T-helper 9 cell (primary cell): ENCODE measurements at places on chromosomes 5 and 9.
A peak's percentile ranks its signal among the peaks of the same experiment; 100 is the strongest.

DNA sequence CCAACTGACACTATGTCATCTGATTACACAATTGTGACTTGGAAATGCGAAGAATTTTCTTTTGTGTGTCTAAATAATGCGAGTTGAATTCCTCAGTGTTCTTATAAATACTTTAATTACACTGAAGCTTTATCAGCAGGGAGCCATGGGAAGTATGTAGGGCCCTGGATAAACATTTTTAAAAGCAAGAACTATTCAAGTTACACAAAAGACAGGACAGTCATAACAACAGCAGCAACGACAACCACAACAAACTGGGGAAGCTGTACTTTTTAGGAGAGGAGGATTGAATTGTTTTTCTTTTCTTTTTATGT is 250.3 kb upstream of the ZNF608 start:
- no peak for DNase-seq

- DNase-seq = no peak
Observed at GRCh38 chr5:126428421-126428820, 5.2 kb downstream of the GRAMD2B start.

GRCh38 chr5:178751286-178751685 is 20.8 kb upstream of the ZNF354A start:
- no peak for DNase-seq

DNA sequence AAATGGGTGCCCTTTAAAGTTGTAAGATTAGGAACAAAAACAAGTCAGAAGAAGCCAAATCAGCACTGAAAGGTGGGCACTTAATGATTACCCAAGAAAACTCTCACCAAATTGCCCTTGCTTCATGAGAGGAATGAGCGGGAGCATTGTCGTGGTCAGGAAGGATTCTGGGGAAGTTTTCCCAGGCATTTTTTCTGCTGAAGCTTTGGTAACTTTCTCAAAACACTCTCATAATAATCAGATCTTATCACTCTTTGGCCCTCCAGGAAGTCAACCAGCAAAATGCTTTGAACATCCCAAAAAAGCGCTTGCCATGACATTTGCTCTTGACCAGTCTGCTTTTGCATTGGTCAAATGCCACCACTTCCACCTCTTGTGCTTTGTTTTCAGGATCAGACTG is 10.4 kb upstream of the PCDHGC3 start:
- no peak for DNase-seq

GRCh38 chr9:136621019-136621733 is 41.5 kb upstream of the EGFL7 start:
- DNase-seq = no peak

GRCh38 chr5:177982072-177982727 is 13.8 kb downstream of the PROP1 start:
- no peak for DNase-seq

DNA sequence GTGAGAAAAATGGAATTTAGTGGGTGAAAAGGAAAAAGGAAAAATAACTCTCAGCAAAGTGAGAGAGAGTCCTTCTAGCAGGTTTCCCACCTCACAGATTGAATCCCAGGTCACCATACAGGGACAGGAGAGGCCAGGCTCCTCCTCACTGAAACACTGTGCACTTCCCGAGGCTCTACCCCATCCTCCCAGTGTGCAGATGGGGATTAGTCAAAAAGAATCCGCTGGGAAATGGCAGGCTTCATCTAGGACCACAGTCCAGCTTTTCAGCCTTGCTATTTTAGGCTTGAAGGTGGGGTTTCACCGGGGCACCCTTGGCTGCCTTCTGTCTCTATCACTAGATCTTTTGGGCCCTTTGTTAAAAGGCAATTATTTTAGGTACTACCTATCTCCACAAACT is 47.8 kb downstream of the YIPF5 start:
- DNase-seq = no peak

DNA sequence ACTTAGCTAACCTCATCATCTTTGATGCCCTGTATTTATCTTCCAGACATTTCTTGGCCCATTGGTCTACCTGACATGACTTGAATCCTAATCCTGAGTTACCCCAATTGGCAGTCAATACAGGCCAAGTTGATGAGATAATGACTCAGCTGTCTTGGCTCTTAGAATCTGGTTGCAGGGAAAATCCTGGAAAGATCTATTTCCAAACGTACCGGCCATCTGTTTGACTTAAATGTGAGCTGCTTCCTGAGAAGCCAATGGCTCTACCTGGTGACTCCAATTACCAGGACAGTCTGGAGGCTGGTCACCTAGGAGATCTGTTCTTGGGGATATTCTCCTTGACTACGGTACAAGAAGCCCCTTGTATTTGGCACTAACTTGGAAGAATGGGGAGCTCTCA is 475.2 kb upstream of the BRINP1 start:
- no peak for DNase-seq

DNA sequence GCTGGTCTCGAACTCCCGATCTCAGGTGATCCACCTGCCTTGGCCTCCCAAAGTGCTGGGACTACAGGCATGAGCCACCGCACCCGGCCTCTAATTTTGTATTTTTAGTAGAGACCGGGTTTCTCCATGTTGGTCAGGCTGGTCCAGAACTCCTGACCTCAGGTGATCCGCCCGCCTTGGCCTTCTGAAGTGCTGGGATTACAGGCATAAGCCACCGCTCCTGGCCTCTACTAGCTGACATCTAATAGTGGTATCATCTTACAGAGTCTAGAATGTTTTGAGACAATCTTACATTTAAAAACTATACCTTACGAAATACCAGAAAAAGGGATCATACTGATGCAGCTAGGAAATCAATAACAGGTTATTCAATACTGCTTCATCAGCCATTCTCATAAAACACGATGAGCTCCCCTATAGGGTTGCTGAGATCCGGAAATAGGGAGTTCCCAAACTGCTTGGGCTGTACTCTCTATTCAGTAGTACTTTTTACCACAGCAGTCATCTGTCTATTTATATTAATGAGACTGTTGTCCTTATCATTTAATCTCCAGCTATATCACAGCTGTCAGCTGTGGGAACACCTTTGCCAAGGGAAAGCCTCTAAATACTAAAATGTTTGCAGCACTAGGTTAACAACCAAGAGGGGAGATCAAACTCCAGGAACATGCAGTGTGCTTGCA is 8.1 kb upstream of the UBE2D2 start:
- DNase-seq = no peak

GRCh38 chr5:134059758-134060495 is 54.6 kb upstream of the TCF7 start:
- no peak for DNase-seq

- DNase-seq = no peak
Observed at GRCh38 chr9:115671963-115672305, 481.7 kb upstream of the PAPPA start.

- DNase-seq = no peak
Observed at GRCh38 chr5:161095953-161096352, 243.9 kb upstream of the ATP10B start.

- no peak for DNase-seq
Observed at GRCh38 chr5:62600560-62601252, 22.1 kb downstream of the LRRC70 start.

DNA sequence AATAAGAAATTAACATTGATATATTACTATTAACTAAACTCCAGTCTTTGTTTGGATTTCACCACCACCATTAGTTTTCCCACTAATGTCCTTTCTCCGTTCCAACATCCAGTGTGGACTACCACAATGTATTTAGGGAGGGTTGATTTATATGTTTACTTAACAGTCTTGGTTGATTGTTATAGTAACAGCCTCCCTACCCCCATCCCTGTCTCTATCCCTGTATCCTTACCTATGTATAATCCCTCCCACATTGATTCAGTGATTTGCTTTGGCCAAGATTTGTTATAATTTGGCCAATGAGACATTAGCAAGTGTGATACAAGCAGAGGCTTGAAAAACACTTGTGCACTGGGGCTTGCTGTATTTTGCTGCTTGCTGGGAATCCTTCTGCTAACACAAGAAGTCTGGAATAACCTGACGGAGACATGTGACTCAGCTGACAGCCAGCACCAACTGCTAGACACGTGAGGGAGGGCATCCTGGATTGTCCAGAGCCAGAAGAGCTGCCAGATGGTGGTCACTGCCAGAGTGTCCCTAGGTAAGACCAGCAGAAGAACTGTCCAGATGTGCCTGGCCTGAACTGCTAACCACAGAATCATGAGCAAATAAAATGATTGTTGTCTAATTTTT is 51.2 kb upstream of the TCF7 start:
- DNase-seq = no peak

- no peak for DNase-seq
Observed at GRCh38 chr5:110055302-110055701, 365.6 kb downstream of the MAN2A1 start.

DNA sequence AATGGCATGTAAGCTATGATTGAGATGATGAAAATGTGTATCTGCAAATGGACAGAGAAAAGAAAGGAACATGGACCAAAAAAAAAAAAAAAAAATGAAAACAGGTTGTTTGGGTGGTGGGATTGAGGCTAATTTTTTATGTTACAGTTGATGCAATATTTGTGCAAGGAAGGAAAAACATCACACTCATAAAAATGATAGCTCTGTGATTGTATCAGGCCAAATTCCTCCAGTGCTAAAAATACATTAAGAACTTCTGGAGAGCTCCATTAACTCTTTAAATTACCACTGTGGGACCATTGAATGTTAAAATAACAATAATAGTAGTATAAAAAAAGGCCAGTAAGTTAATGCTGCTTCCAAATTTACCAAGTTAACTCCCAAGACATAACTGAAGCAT is 79.5 kb upstream of the MSX2 start:
- DNase-seq = no peak

- no peak for DNase-seq
Observed at GRCh38 chr9:92483627-92484545, 1.6 kb upstream of the ASPN start.

DNA sequence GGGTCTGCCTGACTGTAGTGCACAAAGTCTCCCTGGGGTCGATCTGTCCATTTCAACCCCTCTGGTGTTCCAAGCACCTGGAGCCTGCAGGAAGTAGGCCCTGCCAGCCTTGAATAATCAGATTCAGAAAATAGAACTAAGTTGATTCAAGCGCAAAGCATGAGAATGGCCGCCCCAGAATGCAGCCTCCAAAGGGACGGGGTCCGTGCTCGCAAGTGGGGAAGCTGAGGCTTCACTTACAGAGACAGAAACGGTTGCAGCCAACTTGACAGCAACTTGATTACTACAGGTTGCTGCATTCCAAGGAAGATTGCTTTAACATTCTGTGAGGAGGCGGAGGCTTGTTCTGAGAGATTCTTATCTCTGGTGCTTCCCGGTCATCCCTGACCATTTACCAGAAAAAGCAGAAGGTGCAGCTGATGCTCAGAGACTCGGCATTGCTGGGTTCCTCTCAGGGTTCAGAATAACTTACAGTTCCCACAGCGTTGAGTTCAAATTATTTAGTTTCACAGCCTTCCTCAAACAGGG is 14.9 kb upstream of the LRRC14B start:
- no peak for DNase-seq

- no peak for DNase-seq
Observed at GRCh38 chr5:55601204-55601618, 66.4 kb upstream of the PLPP1 start.

GRCh38 chr5:139642891-139643871 is 5.0 kb upstream of the CXXC5 start:
- no peak for DNase-seq

GRCh38 chr5:126647071-126647470 is 46.3 kb downstream of the PHAX start:
- DNase-seq = no peak

DNA sequence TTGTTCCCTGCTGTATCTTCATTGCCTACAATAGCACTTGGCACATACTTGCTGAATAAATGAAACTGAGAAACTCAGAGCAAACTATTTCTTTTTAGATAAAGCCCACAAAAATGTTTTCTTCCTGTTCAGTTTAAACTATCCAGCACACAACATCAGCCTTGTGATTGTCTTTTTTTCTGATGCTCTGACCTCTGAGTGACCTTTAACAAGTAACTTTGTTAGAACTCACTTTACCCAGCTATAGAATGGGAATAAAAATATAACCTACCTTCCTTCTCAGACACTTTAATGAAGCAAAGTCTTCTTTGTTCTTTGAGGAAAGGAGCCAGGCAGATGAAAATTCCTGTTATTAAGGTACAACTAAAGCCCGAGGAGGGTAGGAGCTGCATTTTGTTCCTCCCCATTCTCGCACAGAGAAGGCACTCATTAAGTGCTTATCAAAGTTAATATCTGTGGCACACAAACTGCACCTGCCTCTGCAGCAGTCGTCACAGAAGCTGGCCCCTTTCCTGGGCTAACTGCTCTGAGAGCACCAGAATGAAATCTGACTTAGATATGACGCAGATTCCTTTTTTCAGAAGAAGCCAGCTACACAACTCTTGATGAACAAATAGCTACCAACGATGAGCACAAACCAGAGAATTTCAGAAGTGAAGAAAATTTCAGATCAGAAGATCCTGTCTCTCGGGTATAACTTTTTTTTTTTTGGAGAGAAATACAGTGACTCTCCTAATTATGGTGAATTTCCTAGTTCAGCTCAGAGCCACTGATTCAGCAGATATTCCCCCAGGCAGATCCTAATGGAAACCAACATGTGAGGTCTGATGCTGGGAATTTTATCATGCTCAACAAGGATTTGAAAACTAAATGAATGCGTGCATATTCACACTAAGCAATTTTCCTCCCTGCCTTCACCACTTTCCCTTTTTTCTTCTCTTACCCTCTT is 31.0 kb upstream of the NR3C1 start:
- peak; percentile 44 for DNase-seq

- DNase-seq = no peak
Observed at GRCh38 chr5:111232311-111233051, 8.3 kb downstream of the CAMK4 start.

GRCh38 chr5:73303148-73304079 is 130.4 kb downstream of the TMEM174 start:
- DNase-seq = no peak

GRCh38 chr5:115423541-115423940 is 121.0 kb downstream of the FEM1C start:
- DNase-seq = no peak

- DNase-seq = no peak
Observed at GRCh38 chr9:3879726-3880505, 354.1 kb upstream of the RFX3 start.

- no peak for DNase-seq
Observed at GRCh38 chr5:57832875-57833274, 350.3 kb upstream of the ACTBL2 start.

GRCh38 chr5:24161559-24161958 is 483.2 kb downstream of the CDH10 start:
- no peak for DNase-seq

GRCh38 chr5:136957428-136957827 is 541.7 kb downstream of the SPOCK1 start:
- DNase-seq = no peak

- DNase-seq = peak; percentile 27
Observed at GRCh38 chr5:1104327-1105006, 7.4 kb downstream of the SLC12A7 start.

DNA sequence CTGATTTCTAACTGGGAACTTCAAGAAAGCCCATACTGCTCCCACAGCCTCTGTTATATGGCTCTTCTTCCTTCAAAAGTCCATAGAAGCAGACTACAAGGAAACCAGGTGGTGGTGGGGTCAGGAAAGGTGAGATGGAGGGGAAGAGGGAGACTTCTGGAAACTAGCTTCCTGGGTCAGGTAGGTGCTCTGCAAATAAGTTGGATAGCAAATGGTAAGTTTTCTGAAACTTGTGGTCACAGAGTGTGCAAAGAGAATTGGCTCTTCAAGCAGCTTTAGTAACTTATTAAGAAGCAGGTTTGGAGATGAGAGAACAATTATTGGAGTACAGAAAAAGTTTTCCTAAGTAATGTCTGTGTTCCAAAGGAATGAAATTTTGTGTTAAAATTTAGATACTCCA is 316.9 kb downstream of the ADGRV1 start:
- no peak for DNase-seq

GRCh38 chr9:100286257-100286656 is 66.5 kb downstream of the TEX10 start:
- no peak for DNase-seq
